ENCODE measurements at places on chromosomes 13 and 19.

DNA sequence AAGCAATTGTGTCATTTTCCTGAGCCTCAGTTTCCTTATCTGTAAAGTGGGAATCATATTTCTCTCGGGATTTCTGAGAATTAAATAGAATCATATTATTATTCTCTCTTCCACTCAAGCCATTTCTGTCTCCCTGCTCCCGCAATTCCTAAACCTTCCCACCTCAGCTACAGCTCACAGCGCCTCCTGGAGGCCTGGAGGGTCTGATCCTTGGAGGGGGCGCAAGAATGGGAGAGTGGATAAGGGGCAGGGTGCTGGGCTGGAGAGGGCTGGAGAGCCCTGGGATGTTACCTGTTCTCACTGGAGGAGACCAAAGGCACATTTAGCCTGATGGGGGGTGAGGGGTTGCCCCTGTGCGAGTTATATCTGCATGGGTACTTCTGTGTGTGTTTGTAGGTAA, 31.1 kb upstream of the CYP2S1 start:
- DNase-seq, result no peak

GRCh38 chr13:83350569-83350968, 531.7 kb downstream of the SLITRK1 start:
- DNase-seq, result no peak

GRCh38 chr19:38055655-38056521, 148.9 kb downstream of the SIPA1L3 start:
- no peak for DNase-seq

- DNase-seq, result no peak
Measured at GRCh38 chr19:58551577-58552471, 3.1 kb downstream of the CHMP2A start.

DNA sequence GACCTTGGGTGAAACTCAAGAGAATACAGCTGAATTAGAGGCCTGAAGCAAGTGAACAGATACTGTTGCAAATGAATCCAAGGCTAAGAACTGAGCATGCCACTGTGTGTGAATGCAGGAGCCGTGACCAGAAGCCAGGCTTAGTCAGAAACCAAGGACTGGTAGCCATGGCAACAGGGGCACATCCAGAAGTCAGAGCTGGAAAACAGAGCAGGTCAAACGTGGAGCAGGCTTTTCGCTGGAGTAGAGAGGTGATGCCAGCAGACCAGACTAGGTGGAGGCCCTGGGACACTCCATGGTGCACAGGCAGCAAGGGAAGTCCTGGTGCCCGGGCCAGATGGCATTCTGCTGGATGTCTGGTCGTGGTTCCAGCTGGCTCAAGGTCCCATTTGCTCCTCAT, 564.1 kb downstream of the PCDH9 start:
- DNase-seq, result no peak

GRCh38 chr13:35630551-35631275, 154.2 kb upstream of the MAB21L1 start:
- no peak for DNase-seq

GRCh38 chr13:62696490-62696889, 1280.8 kb upstream of the PCDH20 start:
- no peak for DNase-seq

DNA sequence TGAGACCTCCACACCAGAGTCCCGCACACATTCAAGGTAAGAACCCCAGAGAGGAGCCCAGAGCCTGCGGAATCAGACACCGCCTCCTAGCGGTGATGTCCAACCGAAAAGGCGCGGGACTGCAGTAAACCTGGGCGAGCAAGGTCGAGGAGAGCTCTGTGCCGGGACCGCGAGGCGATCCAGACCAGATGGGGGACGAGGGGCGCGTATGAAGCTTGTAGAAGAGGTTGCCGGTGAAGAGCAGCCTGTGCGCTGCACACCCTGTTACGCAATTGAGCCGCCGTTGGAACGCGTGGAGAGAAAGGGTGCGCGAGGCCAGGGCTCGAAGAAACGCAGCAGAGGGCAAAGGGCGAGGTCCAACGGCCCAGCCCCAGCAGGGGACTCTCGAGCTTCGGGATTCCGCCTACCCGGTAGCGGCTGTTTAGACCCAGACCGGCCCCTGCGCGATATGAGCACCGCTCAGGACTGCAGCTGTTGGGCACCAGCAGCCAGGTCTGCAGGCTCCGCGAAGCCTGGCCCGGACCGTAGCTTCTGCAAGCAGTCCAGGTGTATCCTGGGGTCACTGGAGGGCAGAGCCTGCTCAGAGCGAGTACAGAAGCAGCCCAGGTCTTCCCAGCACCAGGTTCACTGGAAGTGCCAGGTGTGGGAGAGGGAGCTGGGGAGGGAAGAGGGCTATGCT, 65.9 kb upstream of the ZNF599 start:
- no peak for DNase-seq

DNA sequence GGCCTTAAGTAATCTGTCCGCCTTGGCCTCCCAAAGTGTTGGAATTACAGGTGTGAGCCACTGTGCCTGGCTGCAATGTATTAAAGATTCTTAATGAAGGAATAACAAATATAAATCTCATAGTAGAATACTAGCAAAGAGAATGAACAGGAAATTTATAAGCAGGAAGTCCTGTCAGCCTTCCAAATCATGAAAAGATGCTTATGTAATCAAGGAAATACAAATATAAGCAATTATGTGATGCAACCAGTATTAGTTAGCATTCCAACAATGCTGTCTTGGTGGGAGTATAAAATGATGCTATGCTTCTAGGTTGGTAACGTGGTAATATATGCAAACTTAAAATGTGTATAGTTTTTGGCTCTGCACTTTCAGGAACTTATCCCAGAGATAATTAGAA, 133.8 kb downstream of the PDS5B start:
- DNase-seq, result no peak

DNA sequence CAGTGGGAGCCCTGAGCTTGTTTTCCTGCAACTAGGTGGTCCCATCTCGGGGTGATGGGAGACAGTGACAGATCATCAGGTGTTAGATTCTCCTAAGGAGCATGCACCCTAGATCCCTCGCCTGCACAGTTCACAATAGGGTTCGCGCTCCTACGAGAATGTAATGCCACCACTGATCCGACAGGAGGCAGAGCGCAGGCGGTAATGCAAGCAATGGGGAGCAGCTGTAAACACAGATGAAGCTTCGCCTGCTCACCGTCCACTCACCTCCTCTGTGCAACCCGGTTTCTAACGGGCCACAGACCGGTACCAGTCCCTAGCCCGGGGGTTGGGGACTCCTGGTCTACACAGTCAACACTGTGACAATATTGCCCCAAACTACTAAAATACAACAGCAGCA, 38.8 kb downstream of the CARD8 start:
- no peak for DNase-seq

DNA sequence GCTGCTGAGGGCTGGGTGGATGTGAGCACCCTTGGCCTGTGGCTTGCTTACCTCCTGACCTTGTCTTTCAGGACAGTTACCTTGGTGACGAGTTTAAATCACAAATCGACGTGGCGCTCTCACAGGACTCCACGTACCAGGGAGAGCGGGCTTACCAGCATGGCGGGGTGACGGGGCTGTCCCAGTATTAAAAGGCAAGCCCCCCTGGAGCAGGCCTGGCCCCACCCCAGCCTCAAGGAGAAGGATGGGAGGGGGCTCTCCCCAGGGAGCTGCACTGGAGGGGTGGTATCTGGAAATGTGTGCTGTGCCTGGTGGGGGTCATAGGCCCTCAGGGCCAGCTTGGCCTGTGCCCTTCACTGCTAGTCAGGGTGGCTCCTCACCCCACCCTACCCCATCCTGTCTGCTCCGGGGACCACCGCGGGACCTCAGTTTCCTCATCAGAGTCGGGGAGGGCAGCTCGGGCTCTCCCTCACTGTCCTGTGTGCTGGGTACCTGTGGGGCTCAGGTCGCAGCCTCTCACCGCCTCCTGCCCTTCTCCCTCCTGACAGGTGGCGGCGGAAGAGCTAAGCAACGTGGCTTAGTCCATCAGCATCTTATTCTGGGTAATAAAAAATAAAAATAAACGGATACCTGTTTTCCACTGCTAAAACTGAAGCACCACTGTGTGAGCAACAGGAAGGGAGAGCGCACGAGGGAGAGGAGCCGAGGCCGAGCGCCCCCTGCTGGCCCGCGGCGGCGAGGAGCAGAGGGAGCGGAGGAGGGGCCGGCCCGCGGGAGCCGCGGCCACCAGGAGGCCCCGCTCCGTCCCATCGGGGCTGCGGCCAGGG, 29.8 kb downstream of the CERS1 start:
- DNase-seq, result no peak

- DNase-seq, result no peak
Measured at GRCh38 chr19:50983625-50984292, at the start of gene KLK7. TSS of gene KLK7 (minus strand) at chr19:50983917. CDS start at chr19:50982399, 1,518 bp downstream.

- DNase-seq, result no peak
Measured at GRCh38 chr19:49887665-49888509, 8.8 kb downstream of the IL4I1 start.

DNA sequence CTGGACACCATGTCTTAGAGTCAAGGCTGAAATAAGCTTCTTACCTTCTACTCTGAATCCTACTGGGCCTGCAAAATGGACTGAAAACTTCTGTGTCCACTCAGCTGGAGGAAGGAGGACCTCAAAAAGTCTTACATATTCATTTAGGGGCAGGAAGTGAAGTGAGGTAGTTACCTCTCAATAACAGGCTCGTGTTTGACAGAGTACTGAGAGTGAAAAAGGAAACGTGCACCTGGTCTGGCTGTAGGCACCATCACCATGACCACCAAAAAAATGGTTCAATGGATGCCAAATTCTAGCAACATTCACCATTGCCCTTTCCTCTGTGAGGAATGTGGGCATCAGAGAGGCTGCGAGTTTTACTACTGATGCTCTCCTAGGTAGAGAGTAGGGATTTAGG, 176.2 kb downstream of the RFC3 start:
- DNase-seq, result no peak

- DNase-seq, result no peak
Measured at GRCh38 chr19:17116996-17117702, 41.6 kb downstream of the MYO9B start.

- no peak for DNase-seq
Measured at GRCh38 chr19:57620673-57621348, 6.8 kb downstream of the ZNF134 start.

- no peak for DNase-seq
Measured at GRCh38 chr13:111225810-111226546, 94.5 kb upstream of the TEX29 start.

GRCh38 chr19:39745643-39746042, 7.8 kb upstream of the CLC start:
- no peak for DNase-seq

DNA sequence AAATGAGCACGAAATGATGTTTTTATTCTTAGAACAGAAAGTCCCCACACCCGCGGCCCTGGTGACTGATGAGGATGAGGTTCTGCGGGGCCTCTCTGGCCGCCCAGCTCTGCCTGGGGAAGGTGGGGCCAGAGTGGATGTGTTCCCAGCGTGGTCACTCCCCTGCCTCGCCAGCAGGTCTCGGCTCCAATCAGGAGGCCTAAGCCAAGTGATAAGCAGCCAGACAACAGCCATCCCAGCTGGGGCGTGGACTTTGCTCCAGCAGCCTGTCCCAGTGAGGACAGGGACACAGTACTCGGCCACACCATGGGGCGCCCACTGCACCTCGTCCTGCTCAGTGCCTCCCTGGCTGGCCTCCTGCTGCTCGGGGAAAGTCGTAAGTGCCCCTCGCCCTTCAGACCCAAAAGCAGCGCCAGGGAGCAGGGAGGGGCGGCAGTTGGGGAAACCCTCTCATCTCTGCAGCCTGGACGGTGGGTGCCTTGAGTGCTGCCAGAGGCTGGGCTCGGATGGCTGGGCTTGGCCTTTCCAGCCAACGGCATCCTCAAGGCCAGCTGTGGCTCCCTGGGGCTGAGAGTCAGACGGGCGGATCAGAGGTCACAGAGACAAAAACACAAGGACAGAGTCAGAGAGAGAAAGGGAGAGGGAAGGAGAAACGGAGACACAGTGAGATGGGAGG, at the start of gene F10:
TSS of gene F10 (plus strand) at position 250 of the 676 bp plus-strand sequence. CDS start at position 307, 57 bp downstream.
- no peak for DNase-seq

DNA sequence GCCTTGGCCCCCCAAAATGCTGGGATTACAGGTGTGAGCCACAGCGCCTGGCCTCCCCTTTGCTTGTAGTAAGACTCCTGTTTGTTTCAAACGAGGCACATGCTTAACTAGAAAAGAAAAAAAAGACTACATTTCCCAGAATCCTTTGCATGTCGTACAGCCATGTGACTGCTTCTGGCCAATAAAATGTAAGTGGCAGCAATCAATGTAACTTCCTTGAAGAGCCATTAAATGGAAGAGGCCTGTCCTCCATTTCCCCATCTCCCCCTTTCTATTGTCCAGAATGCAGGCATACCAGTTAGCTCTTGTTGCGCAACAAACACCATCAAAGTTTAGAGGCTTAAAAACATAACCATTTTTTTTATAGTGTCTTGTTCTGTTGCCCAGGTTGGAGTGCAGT, 10.4 kb upstream of the GPR32 start:
- no peak for DNase-seq

- DNase-seq, result no peak
Measured at GRCh38 chr19:55693336-55693974, 18.4 kb downstream of the EPN1 start.

- DNase-seq, result no peak
Measured at GRCh38 chr13:51697181-51697580, 106.8 kb downstream of the DHRS12 start.

DNA sequence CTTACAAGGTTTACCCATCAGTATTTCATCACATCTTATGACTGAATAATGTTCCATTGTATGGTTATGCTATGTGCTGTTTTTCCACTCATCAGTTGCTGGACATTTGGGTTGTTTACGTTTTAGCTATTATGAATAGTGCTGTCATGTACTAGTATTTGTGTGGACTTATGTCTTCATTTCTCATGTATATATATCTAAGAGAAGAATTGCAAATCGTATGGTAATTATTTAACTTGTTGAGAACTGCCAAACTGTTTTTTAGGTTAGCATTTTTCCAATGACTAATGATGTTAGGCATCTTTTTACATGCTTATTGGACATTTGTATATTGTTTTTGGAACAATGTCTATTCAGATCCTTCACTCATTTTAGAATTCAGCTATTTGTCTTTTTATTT, 368.3 kb downstream of the LMO7 start:
- DNase-seq, result no peak

GRCh38 chr19:41377977-41378709, 1.8 kb downstream of the TMEM91 start:
- DNase-seq, result no peak

GRCh38 chr19:31348481-31349159, 616 bp downstream of the TSHZ3 start:
- DNase-seq, result no peak
